ENCODE measurements at places on chromosomes 1 and 21.

- DNase-seq = no peak
Observed at GRCh38 chr21:16418642-16419041, 688.9 kb downstream of the USP25 start.

DNA sequence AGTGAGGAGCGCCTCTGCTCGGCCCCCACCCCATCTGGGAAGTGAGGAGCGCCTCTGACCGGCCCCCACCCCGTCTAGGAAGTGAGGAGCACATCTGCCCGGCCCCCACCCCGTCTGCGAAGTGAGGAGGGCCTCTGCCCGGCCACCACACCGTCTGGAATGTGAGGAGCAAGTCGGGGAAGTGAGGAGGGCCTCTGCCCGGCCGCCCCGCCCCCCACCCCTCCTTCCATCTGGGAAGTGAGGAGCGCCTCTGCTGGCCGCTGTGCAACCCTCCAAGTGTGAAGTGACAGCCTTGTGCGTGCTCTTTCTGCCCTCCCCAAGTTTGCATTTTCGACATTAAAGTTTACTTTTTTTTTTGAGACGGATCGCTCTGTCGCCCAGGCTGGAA is 5.1 kb upstream of the ZZZ3 start:
- no peak for DNase-seq

DNA sequence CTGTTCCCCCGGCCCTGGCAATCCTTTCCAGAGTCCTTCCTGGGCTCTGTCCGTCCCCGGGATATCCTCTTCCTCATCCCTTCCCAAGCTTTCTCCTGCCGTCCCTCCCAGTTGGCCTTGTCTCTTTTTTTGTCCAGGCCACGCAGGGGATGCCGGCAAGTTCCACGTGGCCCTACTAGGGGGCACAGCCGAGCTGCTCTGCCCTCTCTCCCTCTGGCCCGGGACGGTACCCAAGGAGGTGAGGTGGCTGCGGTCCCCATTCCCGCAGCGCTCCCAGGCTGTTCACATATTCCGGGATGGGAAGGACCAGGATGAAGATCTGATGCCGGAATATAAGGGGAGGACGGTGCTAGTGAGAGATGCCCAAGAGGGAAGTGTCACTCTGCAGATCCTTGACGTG is 13.4 kb upstream of the SVBP start:
- no peak for DNase-seq

- no peak for DNase-seq
Observed at GRCh38 chr21:25373126-25374082, 233.9 kb downstream of the MRPL39 start.
